ENCODE measurements at places on chromosomes 11 and 22.

DNA sequence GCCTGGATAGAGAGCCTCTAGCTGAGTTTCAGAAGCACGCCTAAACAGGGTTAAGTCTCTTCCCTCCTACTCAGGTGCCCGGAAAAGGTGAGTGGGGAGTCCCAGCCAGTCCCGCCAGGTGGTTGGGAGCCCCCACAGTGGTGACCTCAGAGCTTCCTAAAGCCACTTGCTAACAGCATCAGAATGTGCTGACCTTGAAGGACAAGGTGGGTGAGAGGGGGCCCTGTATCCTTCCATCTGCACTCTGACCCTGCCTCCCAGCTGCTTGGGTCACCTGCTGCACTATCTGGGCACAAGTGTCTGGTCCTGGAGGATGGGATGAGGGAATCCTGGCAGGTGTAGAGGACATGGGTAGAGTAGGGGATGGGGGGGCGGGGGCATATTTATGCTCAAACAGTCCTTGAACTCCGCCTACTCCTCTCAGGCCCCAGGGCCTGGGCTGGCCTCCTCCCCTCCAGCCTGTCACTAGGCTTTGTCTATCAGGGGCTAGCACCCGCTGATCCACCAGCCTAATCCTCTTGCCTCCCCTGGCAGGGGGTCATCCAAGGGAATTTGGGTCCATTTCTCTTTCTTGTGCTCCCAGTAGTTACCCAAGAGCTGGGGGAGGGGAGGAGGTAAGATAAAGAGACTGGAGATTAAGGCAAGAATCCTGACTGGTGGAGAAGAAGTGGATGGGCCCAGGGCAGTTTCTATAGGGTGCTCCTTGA lies 3.4 kb downstream of the USP2 start:
- no peak for DNase-seq

DNA sequence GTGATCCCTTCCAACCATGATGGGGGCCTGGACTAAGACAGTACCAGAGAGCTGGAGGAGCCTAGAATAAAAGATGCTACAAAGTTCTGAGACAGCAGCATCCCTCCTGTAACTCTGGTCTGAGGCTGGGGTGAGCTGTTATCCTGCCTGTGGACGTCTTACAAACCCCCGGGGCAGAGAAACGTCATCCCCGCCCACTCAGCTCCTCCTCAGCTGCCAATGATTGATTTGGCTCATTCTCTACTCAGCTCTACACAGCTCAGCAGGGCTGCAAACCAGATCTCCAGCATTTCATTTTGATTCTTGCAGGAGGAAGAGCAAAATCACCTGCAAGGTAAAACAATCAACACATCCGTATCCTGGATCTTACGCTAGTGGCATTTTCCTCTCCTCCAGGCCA lies 55.5 kb downstream of the CSNK2A3 start:
- DNase-seq = no peak

DNA sequence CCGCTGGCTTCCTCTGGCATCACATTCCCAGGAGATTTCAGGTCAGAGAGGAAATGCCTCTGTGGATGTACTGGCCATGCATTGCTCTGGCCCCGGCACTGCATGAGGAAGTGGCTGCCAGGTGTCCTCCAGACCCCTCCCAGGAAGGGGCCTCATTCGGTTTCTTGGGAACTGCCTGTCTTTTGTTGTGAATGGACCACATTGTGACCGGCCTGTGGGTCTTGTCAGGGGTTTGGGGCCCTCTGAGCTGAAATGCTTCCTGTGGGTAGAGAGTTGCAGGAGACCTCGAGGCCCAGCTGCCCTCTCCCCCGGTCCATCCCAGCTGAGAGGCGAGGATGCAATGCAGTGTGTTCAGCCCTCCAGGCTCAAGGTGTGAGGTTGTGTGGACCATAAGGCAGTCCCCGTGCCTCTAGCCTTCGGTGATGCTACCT lies 18.8 kb upstream of the ST3GAL4 start:
- DNase-seq = no peak

- no peak for DNase-seq
These were observed 607.5 kb downstream of the METTL15 start for GRCh38 chr11:28715726-28716125.
